ENCODE measurements at places on chromosomes 1 and 21.

GRCh38 chr1:227759341-227760300, 24.4 kb downstream of the SNAP47 start:
- no peak for DNase-seq

GRCh38 chr1:203381151-203381751, 30.3 kb upstream of the FMOD start:
- no peak for DNase-seq

GRCh38 chr1:6490181-6491080, 1.0 kb downstream of the PLEKHG5 start:
- no peak for DNase-seq

DNA sequence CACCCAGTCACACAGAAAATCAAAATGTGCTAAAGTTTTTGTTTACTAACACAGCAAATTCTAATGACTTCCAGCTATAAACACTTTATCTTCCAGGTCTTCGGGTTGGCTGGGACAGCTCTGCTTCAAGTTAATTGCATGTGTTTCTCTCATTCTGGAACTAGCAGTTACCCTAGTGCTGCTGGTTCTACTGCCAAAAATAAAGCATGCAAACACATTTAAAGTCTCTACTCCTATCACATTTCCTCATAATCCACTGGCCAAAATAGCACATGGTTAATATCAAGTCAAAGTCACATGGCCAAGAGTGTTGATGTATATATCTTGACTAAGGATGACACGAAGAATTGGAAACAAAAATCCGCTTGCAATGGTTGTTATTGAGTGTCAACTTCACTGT, 973.1 kb upstream of the ADGRL2 start:
- DNase-seq = no peak

DNA sequence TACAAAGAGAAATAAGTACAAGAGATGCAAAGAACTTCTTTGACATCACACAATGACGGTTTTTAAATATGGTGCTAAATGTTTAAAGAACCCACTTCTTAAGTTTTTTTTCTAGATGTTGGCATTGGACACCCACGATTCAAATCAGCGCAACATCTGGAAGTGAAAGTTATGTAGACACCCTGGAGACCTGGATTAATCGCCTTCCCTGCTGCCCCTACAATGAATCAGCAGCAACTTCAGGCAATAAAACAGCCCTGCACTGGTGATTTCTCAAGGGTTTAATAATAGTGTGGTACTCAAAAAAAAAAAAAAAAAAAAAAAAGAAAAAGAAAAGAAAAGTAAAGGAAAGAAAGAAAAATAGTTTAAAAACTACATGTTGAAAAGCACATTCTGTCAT, 248.3 kb downstream of the NUF2 start:
- DNase-seq = no peak

GRCh38 chr1:11037740-11038182, 9.3 kb downstream of the MASP2 start:
- peak; percentile 71 for DNase-seq
